ENCODE measurements at places on chromosomes 1 and 21. TPM values are rescaled to one million over a fixed set of nuclear protein-coding genes. Genes with fewer than 3 reads are reported as not detected.

Gene ARMH1
- 0.75 TPM for total RNA-seq

Gene SMPDL3B
- 0.58 TPM for total RNA-seq

Gene CCDC190
- not detected for total RNA-seq

GRCh38 chr1:218517459-218517858 is 172.3 kb downstream of the TGFB2 start:
- DNase-seq, result no peak
- no peaks in the 10 kb centered on the region for H3K27me3 ChIP-seq
- no peaks in the 10 kb centered on the region for H3K4me1 ChIP-seq

DNA sequence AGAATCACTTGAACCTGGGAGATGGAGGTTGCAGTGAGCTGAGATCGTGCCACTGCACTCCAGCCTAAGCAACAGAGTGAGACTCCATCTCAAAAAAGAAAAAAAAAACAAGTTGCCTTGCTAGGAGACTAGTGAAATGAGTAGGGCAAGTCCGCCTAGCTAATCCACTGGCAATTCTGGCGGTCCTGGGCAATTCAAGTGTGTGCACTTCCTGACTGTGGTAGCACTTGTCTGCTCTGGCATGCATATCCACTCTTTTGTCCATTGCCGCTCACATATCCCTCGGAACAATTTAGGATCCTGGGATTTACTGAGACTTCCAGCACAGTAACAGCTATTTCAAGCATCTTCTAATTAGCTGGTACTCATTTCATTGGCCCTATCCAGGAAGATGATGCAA is 426.3 kb upstream of the ADGRL2 start:
- H3K36me3 ChIP-seq, result no peaks in the 10 kb centered on the region
- H3K27me3 ChIP-seq, result no peaks in the 10 kb centered on the region
- no peak overlapping the region for H3K27ac ChIP-seq
- no peak for DNase-seq
- H3K4me3 ChIP-seq, result no peak overlapping the region

DNA sequence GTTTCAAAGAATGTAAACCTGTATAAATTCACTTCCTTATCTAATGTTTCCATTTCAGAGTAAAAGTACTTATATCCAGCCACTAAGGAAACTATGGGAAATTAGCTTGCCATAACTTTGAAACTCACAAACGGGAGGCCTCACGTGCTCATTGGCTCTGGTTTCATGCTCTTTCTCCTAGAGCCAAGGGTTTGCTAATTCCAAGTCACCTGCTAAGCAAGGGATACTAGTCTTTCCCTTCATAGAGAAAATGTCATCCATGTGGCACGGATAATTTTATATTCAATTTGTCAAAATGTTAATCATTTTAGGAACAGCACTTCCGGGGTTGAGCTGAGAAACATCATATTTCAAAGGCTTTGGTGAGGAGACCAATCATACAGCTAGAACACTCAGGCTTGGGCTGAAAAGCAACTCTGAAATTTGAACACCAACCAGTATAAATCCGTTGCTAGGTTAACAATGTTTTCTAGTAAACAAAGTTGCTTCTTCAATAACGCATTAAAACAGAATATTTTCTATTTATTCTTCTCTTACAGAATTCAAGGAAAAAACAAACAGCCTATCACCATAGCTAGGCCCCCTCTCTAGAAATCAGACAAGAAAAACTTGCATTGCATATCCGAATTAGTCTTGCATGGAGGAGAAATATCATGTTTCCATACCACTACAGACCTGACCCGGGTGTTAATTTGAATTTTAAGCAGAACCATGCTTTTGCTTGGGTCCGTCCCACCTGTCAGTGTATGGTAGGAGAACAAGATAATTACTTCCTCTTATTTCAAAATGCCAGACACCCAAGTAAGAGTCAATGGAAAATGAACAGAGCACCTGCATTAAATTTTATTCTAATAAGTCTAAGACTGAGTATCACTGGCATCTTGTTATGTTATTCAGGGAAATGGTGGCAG is 196.1 kb upstream of the ESRRG start:
- H3K36me3 ChIP-seq, result no peaks in the 10 kb centered on the region
- H3K4me1 ChIP-seq, result no peaks in the 10 kb centered on the region
- no peak overlapping the region for H3K27ac ChIP-seq
- H3K4me3 ChIP-seq, result no peak overlapping the region
- no peaks in the 10 kb centered on the region for H3K27me3 ChIP-seq
- DNase-seq, result peak; percentile 45
